NCI-H1417 treated with DMSO at 0.1 percent for 48 hours (cell line): ENCODE measurements at places on chromosomes 3 and 15.

GRCh38 chr15:56919609-56920366 is 1.3 kb downstream of the TCF12 start:
- DNase-seq, result no peak

GRCh38 chr15:55894399-55894965 is 98.9 kb downstream of the NEDD4 start:
- DNase-seq, result no peak

DNA sequence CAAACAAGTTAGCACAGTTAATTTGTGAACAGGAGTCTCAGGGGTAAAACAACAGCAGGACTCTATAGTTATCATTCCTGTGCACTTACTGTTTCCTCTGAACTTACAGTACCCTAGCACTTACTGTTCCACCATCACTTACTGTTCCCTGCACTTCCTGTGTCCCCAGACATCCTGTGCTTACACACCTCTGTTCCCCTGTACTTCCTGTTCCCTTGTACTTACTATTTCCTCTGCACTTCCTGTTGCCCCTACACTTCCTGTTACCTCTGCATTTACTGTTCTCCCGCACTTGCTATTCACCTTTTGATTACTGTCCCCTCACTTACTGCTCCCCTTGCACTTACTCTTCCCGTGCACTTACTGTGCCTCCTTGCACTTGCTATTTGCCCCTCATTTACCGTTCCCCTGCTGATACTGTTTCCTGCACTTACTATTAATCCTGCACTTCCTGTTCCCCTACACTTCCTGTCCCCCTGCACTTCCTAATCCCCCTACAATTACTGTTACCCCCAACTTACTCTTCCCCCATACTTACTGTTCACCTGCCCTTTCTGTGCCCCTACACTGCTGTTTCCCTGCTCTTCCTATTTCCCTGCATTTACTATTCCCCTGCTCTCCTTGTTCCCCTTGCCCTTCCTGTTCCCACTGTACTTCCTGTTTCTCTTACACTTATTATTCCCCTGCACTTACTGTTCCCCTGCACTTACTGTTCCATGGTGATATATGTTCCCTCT is 30.3 kb downstream of the TPRA1 start:
- no peak for DNase-seq

- DNase-seq, result no peak
Observed at GRCh38 chr3:196179380-196180308, 31.6 kb downstream of the ZDHHC19 start.

DNA sequence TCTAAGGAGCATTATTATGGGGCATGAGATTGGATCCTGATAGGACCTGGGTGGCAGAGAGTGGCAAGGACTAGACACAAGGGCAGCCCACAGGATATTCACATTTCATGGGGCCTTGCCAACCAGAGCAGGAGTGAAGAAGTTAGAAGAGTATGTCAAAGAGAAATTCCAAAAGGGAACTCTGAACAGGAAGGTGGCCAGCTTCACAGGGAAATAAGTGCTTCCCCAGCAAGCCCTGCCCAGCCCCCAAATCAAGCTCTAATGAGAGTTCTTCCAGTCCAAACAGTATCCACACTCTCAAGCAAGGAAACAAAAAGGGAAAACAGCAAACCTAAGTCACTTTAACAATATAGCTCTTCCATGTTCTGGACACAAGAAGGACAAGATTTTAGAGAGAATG is 130.2 kb upstream of the COL8A1 start:
- DNase-seq, result no peak

DNA sequence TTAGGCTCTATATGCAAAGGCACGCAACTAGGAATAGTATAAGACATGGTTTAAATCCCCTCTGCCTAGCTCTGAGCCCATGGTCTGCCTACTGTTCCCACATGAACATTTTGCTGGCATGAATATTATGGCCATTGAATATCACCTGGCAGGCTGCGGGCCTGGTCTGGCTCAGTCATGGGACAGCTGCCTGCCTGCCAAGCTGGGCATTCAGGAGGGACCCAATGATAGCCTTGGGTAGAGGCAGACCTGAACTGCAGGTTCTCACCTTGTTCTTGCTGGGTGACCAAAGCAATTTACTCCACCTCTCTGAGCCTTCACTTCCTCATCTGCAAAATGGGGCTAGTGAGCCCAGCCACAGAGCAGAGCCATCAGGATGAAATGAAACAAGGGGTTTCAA is 11.3 kb downstream of the RBP1 start:
- DNase-seq, result no peak

- no peak for DNase-seq
Observed at GRCh38 chr3:151290673-151291072, 12.3 kb upstream of the P2RY14 start.

DNA sequence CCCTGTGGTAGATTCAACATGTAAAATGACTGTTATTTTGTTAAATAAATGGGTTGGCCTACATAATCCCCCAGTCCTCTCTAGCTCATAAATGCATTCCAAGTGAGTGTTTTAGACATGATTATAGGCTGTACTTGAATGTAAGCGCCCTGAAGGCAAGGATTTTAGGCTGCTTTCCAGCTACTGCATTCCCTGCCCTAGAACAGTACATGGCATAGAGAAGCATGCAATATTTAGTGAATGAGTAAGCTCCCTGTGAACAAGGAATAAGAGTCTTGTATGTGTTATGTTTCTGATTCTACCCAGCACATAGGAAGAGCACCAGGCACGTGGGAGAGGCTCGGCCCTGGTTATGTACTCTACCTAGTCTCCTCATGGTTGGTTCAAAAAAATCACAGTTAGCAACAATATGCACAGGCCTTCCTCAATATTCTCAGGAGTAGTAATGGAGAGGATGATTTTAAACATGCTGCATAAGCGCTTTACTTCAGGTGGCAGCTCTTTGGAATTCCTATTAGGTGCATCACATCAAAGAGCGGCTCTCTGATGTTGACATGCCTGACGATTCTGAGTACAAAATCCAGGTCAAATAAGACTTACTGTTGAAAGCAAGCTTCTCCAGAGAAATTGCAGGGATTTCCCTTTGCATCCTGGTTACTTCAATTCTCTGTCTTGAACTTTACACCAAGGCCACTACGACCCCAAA is 456.6 kb downstream of the MAGI1 start:
- no peak for DNase-seq

DNA sequence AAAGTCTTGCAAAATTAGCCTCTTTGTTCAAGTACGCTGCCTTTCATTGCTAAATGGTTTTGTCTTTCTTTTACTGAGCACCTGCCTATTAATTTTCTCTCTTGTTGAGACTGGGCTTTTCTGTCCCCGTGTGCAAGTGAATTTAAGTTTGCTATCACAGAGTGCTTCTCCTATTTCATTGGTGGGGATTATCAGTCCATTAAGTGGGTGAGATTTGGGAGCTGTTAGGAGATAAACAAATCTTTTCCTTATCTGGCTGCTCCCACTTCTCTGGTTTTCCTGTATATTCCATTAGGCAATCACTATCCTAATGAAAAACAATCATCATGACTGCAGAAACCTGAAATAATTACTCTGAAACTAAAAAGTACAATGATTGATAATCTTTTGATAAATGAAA is 254.2 kb downstream of the NR1D2 start:
- no peak for DNase-seq

- DNase-seq, result no peak
Observed at GRCh38 chr3:167497903-167498302, 24.1 kb upstream of the SERPINI2 start.

DNA sequence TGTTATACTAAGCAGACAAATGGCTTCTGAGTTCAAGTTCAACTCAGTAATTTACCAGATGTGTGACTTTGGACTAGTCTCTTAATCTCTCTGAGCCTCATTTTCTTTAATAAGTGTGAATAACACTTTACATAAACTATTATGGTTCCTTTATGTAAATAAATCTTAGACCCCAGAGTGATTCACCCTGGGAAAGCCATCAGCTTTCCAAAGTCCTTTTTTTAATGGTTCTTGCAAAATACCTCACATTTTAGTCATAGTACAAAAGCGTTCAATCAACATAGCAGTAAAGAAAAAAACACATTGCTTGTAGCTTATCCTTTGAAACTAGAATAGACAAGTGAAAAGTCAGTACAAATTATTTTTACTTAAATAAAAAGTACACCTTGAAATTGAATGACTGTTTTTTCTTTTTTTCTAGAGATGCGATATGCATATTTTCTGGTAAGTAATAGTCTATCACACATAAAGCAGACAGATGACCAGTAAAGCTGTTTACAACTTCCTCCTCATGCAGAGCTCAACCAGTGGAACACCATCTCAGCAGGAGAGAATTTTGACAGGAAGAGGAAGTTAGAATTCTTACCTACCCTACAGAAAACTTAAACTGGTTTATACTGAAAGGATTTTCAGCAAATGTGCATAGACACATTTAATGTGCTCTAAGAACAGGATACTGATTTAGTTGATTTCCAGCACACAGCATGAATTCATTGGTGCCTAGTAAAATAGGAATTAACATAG is 123.0 kb upstream of the AGBL1 start:
- DNase-seq, result no peak

DNA sequence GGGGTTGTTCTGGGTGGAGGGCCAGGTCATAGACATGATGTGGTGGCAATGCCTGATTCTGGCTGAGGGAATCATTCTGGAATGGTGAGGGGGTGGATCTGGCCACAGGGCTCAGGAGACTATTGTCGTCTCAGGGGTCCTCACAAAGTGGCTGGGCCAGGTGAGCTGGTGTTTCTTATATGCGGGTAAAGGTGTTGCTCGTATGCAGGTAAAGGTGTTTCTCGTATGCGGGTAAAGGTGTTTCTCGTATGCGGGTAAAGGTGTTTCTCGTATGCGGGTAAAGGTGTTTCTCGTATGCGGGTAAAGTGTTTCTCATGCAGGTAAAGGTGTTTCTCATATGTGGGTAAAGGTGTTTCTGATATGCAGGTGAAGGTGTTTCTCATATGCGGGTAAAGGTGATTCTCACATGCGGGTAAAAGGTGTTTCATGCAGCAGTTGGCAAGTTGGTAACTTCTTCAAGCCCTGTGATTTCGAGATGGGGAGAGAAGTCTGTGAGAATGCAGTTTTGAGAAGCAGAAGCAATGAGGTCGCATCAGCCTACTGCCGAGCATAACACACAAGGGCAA is 10.5 kb upstream of the MUC4 start:
- no peak for DNase-seq

GRCh38 chr3:43770426-43771103 is 79.8 kb downstream of the ABHD5 start:
- DNase-seq, result no peak

GRCh38 chr3:195025056-195025883 is 245.7 kb downstream of the XXYLT1 start:
- no peak for DNase-seq

DNA sequence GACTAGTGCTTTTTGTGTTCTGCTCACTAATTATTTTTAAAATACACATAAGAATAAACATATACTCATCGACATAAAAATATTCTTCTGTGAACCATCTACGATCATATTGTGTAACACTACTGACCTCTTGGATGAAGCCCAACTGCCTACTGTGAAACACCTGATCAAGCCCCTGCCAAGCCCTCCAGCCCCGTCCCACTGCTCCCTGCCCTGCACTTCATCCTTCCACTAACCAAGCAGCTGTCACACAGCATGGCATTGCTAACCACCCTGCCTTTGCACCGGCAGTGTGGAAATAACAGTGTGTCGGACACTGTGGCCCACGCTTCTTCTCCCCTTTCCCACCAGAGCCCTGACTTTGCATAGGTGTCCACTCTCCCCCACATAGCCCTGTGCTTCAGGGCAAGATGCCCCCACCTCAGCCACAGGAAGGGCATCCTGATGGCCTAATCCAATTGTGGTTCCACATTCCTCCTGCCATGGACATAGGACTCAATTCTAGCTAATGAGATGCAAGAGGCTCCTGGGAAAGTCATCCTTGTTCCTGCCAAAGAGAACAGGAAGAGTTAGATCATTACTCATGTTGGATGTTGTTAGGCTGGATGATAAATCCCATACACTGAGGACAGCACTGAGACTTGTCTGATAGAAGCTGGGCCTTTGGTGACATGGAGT is 35.0 kb upstream of the ARID3B start:
- no peak for DNase-seq

GRCh38 chr3:189908646-189909045 is 212.1 kb downstream of the P3H2 start:
- no peak for DNase-seq

DNA sequence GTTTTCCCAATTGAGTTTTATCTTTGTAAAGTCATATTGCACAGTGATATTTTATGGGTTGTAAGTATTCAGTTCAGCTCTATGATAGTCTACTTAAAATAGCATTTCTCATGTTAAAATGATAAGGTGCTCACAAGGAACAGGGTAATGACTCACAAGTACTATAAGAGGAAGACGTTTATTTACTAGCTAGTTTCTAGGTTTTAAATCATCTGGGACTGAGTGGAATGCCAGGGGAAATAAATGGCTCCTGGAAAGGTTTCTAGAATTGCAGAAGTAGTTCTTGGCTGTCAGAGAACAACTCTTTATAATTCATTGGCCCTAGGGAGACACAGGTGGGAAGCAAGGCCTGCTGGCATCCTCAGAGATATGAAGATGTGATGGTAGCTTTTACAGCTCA is 112.8 kb downstream of the CHDH start:
- no peak for DNase-seq

DNA sequence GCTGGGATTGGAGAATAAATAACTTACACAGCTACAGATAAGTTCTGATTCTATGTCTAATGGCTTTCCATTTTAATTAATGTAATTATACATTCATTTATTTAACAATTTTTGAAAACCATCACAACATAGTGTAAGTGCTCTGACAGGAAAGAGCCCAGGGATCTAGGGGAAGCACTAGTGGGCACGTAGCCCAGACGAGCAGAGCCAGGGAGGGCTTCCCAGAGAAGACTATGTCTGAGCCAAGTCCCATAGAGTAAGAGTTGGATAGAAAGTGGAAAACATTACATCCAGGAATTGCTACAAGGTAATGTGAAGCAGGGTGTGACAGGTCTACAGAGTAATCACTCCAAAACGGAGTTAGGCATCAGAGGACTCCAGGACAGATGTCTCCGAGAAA is 2.9 kb upstream of the HGD start:
- DNase-seq, result no peak

GRCh38 chr3:113105966-113106660 is 105.2 kb upstream of the BOC start:
- DNase-seq, result no peak

DNA sequence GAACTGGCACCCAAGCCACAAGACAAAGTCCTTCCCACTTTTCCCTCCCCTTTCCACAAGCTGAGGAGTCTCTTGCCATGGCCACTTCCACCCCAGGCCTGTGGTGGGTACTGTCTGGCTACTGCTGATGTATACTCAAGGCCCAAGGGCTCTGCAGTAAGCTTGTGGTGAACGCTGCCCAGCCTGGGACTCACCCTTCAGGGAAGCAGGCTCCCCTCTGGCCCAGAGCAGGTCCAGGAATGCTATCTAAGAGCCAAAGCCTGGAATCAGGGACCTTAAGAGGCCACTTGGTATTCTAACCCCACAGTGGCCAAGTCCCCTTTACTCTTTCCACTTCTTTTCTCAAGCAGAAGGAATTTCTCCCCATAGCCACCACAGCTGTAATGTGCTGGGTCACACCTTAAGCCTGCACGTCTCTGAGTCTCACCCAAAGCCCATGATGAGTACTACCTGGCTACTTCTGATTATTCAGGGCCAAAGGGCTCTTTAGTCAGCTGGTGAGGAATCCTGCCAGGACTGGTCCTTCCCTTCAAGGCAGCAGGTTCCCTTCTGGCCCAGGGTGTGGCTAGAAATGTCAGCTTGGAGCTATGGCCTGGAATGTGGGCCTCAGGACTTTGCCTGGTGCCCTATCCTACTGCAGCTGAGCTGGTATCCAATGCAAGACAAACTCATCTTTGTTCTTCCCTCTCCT is 4.0 kb downstream of the PATL2 start:
- DNase-seq, result no peak
